HepG2 (cell line): ENCODE measurements at places on chromosomes 6 and 20. TPM values are rescaled to one million over a fixed set of nuclear protein-coding genes. Genes with fewer than 3 reads are reported as not detected.

GRCh38 chr6:72553531-72554511 is 68.0 kb upstream of the KCNQ5 start:
- DNase-seq = no peak
- H3K4me3 ChIP-seq = no peak overlapping the region
- no peaks in the 10 kb centered on the region for H3K4me1 ChIP-seq
- no peaks in the 10 kb centered on the region for H3K36me3 ChIP-seq

DNA sequence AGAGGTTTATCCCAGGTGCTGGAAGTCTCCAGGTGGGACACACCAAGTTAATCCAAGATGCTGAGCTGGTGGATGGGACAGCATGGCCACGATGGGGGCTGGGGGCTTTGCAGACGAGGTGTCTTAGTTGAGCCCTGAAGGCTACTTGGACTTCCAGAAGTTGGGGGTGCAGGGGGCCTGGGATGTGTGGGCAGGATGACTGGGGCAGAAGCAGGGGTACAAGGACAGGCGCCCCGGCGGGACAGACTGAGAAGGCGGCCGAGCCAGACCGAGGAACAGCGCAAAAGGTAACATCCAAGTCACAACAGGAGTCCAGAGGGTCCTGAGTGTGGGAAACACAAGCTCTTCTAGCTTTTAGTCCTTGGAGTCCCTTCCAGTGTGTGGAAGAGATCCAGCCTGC is 23.8 kb downstream of the RAMACL start:
- H3K27me3 ChIP-seq = peaks cover 17% of the 10 kb centered on the region; the same call in 1 of the 2 replicates
- no peak overlapping the region for H3K27ac ChIP-seq
- H3K4me1 ChIP-seq = no peaks in the 10 kb centered on the region
- no peaks in the 10 kb centered on the region for H3K36me3 ChIP-seq

GRCh38 chr6:119138906-119139541 is 60.6 kb upstream of the FAM184A start:
- no peak overlapping the region for H3K27ac ChIP-seq
- H3K4me3 ChIP-seq = no peak overlapping the region
- peaks cover 12% of the 10 kb centered on the region; the same call in 1 of the 2 replicates for H3K4me1 ChIP-seq

GRCh38 chr6:139567095-139567494 is 192.6 kb upstream of the CITED2 start:
- no peaks in the 10 kb centered on the region for H3K4me1 ChIP-seq
- DNase-seq = no peak
- H3K4me3 ChIP-seq = no peak overlapping the region
- H3K36me3 ChIP-seq = no peaks in the 10 kb centered on the region

DNA sequence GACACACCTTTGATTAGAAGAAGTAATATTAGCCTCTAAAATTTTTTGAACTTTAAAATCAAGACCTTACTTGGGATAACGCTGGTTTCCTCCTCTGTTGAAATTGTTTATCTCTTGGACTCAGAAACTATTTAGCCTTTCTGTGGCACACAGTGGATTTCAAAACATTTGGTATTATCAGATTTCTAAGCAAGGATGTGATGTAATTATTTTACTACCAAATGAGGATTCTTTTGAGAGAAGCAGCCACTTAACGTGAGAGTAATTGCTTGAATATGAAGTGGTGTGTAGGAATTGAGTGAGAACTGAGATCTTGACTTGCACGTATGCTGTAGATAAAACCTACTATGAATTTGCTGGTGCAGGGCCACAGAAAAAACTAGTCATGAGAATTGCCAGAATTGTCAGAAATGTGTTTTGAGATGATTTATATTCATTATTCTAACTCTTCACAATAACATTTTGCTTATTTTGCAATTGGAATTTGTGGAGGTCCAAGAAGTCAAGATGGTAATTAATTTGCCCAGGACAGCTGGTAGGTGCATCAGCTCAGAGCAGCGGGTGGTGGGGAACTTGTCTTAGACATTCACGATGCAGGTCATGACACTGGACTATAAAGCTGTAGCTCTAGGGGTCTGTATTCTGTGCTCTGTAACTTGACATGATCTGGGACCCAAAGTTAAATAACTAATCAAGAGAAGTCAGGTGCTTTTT is 53.4 kb downstream of the AKAP12 start:
- no peak for DNase-seq
- no peak overlapping the region for H3K27ac ChIP-seq
- H3K4me1 ChIP-seq = no peaks in the 10 kb centered on the region
- no peaks in the 10 kb centered on the region; the same call in 1 of the 2 replicates for H3K27me3 ChIP-seq

DNA sequence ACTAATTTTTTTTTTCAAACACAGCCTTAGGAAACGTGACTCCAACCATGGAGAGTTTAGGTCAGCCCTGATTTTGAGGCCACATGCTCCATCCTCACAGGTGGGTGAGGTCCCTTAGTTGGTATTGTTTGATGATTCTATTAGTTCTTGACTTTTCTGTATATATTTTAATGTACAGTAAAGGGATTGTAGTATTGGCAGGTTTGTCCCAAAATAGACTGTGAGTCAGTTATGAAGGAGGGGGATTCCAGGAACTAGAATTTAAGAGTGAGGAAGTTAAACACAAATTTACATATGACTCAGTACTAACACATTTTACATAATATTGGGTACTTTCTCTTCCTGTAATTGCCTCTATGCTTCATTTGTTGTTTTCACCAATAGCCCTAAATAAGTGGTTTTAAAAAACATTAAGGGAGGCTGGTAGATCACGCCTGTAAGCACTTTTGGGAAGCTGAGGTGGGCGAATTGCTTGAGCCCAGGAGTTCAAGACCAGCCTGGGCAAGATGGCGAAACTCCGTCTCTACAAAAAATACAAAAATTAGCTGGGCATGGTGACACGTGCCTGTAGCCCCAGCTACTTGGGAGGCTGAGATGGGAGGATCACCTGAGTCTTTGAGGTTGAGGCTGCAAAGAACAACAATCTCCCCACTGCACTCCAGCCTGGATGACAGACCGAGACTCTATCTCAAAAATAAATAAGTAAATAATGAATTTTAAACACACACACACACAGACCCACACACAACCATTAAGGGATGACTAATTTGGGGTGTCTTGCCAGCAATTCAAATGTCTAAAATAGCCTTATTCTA is 81.8 kb downstream of the SGK1 start:
- no peaks in the 10 kb centered on the region for H3K36me3 ChIP-seq
- peaks cover 27% of the 10 kb centered on the region for H3K4me1 ChIP-seq

GRCh38 chr20:50242548-50242862 is 51.9 kb downstream of the CEBPB start:
- peak overlapping the region; percentile 28 for H3K27ac ChIP-seq
- peaks cover 100% of the 10 kb centered on the region for H3K4me1 ChIP-seq
- no peaks in the 10 kb centered on the region for H3K36me3 ChIP-seq
- DNase-seq = no peak
- peaks cover 29% of the 10 kb centered on the region for H3K27me3 ChIP-seq

DNA sequence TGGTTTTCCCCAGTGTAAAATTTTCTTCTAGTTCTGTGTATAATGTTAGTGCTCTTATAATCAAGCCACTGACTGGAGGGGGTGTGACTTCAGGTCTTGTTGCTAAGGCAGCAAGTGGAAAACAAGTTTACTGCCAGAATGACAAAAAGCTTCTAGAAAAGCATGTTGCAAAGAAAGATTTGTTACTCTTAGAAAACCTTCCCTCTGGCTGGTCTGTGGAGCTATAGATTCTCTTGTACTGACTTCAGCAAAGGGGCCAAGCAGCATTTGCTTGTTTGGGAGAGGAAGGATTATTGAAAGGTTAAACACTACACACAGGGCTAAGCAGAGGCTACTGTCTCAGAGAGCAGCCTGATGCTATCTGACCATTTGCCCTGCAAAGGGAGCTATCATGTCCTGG is 288.8 kb downstream of the BTBD9 start:
- H3K4me1 ChIP-seq = no peaks in the 10 kb centered on the region
- H3K4me3 ChIP-seq = no peak overlapping the region
- no peak overlapping the region for H3K27ac ChIP-seq

Gene DPPA5
- not detected in 2 replicates for total RNA-seq

Gene SMIM29
- total RNA-seq = 11.2 and 15.3 TPM in 2 replicates

Gene GNAS-AS1
- not detected in 2 replicates for total RNA-seq

Gene ATP6V1G2
- total RNA-seq = 0.27 TPM in 1 of 2 replicates, not detected in the other

Gene MCCD1
- total RNA-seq = 0.15 and 0.36 TPM in 2 replicates

Gene SNX3
- 84.9 and 111 TPM in 2 replicates for total RNA-seq

Gene ZNF165
- total RNA-seq = 8.6 and 11.2 TPM in 2 replicates

Gene HAO1
- not detected in 2 replicates for total RNA-seq
